ENCODE measurements at places on chromosomes 1 and 21. TPM values are rescaled to one million over a fixed set of nuclear protein-coding genes. Genes with fewer than 3 reads are reported as not detected.

MROH7 gene
- polyA plus RNA-seq, result 9.8 TPM

PAQR6 gene
- 3.3 TPM for polyA plus RNA-seq

GRCh38 chr1:32592943-32593342, 53.7 kb downstream of the ZBTB8A start:
- DNase-seq, result no peak

- peak; percentile 62 for DNase-seq
These were observed 57.7 kb downstream of the ZC3H11B start for GRCh38 chr1:219555031-219555692.

DNA sequence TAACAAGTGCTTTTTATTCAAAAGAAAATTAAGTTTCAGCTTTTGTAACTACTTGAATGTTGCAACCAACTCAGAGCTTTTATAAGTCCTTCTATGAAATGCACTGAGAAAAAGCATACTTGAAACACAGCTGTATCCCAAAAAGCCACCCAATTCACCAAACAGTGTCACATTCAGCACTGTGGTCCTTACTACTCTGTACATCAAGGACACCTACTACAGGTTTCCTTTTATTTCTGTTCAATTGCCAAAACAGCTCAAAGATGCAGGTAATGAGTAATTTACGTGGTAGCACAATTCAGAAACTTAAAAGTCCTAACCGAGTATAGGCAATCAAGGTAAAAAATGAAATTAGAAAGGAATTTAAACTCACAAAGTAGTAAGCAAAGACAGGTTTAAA, 2.5 kb downstream of the EIF4G3 start:
- no peak for DNase-seq

- no peak for DNase-seq
These were observed 536.4 kb downstream of the DPYD start for GRCh38 chr1:97384294-97384968.

- no peak for DNase-seq
These were observed 392.0 kb upstream of the ADGRL4 start for GRCh38 chr1:79398501-79398900.

- DNase-seq, result no peak
These were observed 39.3 kb downstream of the CACNA1S start for GRCh38 chr1:201072922-201073321.

- peak; percentile 84 for DNase-seq
These were observed 133.4 kb downstream of the COP1 start for GRCh38 chr1:176073524-176074157.

DNA sequence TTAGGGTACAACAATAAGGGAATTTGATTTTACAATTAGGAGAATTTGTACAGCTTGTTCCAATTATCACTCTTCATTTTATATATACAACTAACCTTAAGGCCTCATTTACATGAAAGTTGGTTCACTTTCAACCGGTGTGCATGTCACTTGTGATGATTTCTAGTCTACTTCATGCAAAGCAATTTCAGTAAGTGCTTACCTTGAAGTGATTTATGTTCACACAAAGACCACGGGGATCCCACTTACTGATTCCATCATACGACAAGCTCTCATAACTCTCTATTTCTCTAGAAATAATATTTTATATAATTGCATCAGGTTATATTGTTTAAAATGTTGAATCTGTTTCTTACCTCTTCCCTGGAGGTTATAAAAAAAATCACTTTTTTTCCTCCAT, 100.3 kb upstream of the CHODL start:
- no peak for DNase-seq

DNA sequence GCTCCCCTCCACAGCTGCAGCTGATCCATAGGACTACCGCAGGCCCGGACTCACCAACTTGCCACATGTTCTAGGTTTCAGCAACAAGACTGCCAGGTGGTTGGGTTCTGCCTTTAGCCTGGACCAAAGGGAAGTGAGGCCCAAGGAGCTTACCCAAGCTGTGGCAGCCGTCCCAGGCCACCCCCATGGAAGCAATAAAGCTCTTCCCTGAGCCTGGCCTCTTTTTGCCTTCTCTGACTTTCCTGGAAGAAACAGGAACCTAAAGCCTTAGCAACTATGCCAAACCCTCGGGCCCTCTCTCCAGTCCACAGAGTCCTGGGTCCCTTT, 2.7 kb upstream of the ARTN start:
- DNase-seq, result no peak

DNA sequence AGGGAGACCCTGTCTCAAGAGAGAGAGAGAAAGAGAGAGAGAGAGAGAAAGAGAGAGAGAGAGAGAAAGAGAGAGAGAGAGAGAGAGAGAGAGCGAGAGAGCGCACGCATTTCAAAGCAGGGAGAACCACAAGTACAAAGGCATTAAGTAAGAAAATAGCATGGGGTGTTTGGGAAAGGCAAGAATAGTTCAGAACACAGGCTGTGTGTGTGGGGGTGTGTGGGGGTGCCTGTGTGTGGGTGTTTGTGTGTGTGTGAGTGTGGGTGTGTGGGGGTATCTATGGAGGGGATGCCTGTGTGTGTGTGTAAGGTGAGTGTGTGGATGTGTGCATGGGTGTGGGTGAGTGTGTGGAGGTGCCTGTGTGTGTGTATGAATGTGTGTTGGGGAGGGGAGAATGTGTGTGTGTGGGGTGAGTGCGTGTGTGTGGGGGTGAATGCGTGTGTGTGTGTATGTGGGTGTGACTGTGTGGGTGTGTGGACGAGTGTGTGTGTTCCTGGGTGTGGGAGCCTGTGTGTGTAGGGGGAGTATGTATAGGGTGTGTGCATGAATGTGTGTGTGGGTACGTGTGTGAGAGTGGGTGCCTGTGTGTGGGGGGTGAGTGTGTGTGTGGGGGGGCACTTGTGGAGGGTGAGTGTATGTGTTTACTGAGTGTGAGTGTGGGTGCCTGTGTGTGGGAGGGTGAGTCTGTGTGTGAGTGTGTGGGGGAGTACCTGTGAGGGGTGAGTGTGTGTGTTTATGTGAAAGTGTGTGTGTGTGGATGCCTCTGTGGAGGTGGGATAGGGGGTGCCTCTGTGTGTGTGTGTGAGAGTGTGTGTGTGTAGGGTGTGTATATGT, 19.1 kb upstream of the HDAC1 start:
- no peak for DNase-seq

GRCh38 chr1:111399792-111400610, 27.5 kb downstream of the OVGP1 start:
- DNase-seq, result peak; percentile 58

DNA sequence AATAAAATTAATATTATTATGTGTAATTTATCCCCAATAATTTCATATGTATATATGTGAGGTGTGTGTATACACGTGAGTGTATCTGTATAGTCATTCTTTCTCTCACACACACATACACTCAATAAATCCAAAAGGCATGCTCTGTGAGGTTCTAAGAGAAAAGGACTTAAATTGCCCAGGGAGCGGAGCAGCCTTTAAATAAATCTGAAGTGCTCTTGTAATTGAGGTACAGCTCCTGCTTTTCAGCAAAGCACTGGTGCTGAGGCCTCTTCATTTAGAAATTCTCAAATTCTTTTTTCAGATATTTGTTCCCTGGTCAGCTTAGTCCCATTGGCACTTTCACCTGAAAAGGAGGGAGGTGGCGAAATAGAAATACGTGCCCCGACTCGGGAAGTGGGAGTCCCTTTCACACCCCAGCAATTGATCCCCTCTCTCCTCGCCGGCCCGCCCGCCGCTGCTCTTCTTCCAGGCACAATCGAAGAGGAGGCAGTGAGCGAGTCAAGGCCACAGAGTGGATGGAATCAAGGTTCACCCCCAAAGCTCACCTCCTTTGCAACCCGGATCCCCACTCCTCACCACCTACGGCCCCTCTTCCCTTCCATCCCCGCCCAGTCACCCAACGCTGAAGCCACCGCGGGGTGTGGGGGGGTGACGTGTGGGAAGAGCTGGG, 944 bp downstream of the PLPPR5 start:
- peak; percentile 9 for DNase-seq

MATN1 gene
- polyA plus RNA-seq, result 2.1 TPM

LAPTM5 gene
- 16.6 TPM for polyA plus RNA-seq

GRCh38 chr1:221736714-221737113, 5.2 kb downstream of the DUSP10 start:
- DNase-seq, result no peak

DNA sequence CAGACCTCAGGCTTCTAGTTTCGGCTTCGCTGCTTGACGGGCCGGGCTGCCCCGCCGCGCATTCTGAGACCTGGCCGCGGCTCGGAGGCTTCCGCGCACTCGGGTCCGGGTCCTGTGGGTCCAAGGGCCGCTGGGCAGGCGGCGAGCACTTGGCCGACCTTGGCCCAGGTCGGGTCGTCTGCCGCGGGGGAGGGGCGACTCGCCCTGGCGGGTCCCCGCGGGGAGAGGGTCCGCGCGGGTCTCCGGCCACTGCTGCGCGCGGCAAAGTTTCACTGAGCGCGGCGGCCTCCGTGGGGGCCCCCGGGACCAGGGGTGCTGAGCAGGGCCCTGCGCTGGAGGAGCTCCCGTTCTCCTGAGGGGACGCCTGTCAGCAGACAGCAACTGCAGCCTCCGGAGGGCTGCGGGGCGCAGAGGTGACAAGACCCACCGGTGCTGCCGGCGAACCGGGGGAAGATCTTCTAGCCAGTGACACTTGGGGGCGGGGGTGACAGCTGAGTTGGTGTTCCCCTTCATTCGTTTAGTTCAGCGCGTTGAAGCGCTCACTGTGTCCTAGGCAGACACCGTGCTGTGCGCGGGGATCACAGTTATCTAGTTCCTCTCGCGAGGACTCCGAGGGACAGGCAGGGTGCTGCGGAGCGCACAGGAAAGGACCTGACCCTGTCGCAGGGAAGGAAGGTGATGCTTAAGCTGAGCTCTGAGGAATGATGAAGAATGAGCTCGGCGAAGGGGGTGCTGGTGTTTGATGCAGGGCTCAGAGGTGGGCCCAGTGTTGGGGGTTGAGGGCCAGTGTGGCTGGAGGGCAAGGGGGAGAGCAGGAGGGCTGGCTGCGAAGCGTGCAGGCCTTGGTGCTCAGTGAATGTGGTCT, 725 bp downstream of the MTFR1L start:
- DNase-seq, result peak; percentile 71

DNA sequence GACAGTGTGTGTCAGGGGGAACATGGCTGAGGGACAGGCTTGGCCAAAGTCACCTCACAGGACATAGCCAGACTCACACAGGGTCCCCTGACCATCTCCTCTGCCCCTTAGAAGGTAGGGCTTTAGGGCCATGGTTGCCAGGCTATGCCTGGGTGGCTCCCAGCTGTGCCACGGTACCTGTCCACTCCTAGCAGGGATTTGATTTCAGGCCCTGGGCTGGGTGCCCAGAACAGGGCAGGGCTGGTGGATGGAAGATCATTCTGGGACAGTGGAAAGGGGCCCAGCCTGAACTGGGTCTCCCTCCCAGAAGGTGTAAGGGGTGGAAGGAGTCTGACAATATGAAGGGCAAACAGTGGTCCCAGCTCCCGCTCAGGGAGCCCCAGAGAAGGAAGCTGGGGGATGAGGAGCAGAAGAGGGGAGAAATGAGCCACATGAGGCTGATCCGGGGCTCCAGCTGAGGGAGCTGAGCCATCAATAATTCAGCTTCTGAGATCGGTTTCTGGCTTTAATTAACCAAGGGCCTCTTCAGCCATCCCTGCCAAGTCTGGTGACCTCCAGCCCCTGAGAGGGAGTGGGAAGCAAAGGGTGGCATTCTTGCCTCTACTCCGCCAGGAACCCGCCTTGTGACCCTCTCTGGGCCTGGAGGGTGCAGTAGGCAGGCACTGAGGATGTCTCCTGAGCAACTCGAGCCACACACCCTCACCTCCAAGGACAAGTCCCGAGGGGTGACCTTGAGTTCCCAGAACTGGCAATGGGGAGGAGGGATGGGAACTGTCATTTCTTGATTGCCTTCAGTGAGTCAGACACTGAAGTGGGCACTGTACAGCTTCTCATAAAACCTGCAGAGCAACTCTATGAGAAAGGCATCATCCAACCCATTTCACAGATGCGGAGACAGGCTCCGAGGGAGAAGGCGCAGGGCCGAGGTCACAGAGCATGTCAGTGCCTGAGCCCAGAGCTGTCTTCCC, 2.1 kb downstream of the CD164L2 start:
- no peak for DNase-seq

- DNase-seq, result no peak
These were observed 43.8 kb downstream of the CD53 start for GRCh38 chr1:110916669-110917306.

- no peak for DNase-seq
These were observed 25.3 kb upstream of the SHCBP1L start for GRCh38 chr1:182978151-182978853.

PKP1 gene
- polyA plus RNA-seq, result 10.5 TPM

SPRR2B gene
- not detected for polyA plus RNA-seq

DNA sequence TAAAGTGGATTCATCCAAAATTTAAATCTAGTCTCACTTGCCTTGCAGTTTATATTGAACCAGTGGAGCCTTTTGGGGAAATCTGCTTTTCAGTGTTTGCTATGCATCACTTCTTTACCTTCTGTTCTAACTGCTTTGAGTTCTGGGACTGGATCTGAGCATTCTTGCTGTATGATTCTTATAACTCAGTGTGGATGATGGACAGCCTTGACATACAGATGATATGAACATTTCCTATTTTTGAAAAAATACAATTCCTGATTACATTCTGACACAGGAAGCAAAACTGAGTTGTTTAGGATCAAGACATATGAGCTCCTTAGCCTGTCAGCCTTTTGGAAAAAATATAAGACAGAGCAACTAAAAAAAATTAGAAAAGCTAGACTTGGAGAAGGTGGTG, 115.2 kb downstream of the DISP1 start:
- DNase-seq, result no peak

DNA sequence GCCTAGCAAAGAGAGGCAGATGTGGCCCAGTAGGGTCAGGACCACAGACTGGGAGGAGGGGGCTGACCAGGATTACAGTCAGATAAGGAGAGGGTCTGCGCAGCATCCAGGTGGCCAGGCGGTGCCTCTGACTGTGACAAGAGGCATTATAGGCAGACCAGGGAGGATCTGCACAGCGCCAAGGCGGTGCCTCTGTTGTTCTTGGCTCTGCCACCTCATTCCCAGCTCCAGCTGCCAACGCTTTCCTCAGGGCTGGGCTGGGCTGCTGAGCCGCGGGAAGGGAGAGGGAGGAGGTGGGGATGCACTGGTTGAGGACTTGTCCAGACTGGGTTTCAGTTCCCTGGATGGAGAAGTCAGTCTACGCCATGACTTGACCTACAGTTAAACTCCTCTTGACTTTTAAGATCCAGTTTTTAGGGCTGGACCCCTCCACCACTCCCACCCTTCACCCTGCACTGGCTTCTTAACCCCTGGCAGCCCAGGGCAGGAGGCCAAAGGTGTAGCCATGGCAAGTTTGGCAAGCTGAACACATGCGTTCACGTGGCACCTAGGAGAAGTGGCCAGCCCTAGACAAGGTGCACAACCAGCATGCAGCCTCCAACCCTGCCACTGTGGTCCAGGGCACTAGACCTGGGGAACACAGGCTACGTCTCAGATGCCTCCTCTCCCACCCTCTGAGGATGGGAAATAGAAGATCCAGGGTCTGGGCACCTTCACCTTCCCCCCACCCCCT, 4.5 kb upstream of the CRABP2 start:
- DNase-seq, result peak; percentile 77

- no peak for DNase-seq
These were observed 633.9 kb upstream of the PTBP2 start for GRCh38 chr1:96087719-96088118.

DNA sequence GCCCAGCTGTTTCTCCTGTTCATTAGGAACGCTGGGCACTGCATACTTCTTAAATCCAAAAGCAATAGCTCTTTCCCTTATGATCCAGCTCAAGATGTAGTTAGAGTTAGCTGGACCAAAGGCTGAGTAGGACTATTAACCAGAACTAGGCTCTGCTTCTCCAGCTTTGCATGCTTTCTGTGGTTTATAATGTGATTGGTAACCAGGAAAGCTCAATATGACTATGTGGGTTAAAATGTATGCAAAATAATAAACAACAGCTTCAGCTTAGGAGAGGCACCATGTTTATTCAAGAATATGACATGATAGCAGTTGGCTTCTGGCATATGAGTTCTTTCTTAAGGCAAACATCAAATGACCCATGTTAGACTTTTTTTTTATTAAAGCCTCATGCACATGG, 73.8 kb downstream of the LYPLAL1 start:
- DNase-seq, result no peak

SPRTN gene
- polyA plus RNA-seq, result 7.1 TPM

All from muscle of leg (tissue), 16 donors.